Activated CD8-positive, alpha-beta memory T cell treated with anti-CD3 and anti-CD28 coated beads, Interleukin-2, amount 10 ng/mL, durations not matched to agents 7 days and 5 days (primary cell): ENCODE measurements at places on chromosomes 12 and 14. TPM values are rescaled to one million over a fixed set of nuclear protein-coding genes. Genes with fewer than 3 reads are reported as not detected.

The GPR135 gene
- total RNA-seq, result 1.3 TPM

DNA sequence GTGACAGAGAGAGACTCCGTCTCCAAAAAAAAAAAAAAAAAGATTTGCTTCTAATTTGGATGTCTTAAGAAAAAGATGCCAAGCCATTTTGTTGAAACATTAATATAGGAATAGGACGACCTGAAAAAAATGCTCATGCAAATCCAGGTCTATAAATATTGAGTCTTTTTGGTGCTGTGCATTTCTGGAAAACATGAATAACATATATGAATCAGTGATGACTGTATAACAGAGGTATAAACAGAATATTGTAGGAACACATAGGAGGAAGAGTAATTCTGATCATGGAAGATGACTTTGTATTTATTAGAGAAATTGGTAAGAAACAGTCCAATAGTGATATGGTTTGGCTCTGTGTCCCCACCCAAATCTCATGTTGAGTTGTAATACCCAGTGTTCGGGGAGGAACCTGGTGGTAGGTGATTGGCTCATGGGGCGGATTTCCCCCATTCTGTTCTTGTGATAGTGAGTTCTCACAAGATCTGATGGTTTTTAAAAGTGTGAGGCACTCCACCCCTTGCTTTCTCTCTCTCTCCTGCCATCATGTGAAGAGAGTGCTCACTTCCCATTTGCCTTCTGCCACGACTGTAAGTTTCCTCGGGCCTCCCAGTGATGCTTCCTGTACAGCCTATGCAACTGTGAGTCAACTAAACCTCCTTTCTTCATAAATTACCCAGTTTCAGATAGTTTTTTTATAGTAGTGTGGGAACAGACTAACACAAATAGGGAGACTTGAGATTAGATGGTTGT lies 3.0 kb upstream of the SRSF5 start:
- no peak for DNase-seq

DNA sequence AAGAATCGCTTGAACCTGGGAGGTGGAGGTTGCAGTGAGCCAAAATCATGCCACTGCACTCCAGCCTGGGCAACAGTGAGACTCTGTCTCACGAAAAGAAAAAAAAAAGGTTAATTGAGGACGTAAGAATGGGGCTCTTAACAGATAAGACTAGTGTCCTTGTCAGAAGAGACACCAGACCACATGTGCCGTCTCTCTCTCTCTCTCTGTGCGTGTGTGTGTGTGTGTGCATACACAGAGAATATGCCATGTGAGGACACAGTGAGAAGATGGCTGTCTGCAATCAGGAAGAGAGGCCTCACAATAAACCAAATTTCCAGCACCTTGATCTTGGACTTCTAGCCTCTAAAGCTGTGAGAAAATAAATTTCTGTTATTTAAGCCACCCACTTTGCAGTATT lies 11.7 kb upstream of the ERC1 start:
- DNase-seq, result no peak

GRCh38 chr12:113854385-113855142 lies 111.6 kb downstream of the RBM19 start:
- no peak for DNase-seq

DNA sequence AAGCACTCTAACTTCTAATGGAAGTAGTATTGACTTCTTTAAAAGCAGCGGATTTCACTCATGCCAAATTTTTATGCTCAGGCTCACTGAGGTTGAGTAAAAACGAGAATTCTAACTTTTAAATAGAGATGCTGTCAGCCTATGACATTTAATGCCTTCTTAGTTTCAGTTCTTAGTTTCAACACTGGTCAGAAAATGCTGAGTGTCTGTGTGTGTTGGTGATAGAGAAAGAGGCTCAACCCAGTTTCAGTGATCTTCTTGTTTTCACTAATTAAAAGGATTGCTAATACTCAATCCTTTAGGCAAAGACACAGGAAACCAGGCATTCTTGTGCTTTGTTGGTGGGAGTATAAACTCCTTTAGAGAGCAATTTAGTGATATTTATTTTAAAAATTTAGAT lies 31.0 kb downstream of the PEBP1 start:
- no peak for DNase-seq

DNA sequence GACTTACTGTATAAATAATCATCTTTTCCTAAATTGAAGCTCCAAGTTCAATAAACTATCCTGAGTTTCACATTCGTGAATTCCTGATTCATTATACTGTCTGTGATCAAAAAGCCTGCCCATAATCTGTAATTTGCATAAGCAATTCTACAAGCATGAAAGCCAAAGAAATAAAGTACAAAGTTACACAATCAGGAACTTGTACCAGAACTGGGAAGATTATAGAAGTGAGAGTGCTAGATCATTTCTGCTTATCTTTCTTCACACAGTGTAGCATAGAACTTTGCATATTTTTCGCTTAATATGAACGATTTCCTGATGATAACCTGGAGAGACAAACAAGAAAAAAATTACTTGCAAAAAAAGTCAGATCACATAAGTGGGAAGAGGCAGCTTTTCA lies 308.2 kb downstream of the C12orf50 start:
- DNase-seq, result no peak

GRCh38 chr12:130119241-130119861 lies 42.9 kb upstream of the FZD10 start:
- DNase-seq, result no peak

The FAM90A1 gene
- not detected for total RNA-seq

DNA sequence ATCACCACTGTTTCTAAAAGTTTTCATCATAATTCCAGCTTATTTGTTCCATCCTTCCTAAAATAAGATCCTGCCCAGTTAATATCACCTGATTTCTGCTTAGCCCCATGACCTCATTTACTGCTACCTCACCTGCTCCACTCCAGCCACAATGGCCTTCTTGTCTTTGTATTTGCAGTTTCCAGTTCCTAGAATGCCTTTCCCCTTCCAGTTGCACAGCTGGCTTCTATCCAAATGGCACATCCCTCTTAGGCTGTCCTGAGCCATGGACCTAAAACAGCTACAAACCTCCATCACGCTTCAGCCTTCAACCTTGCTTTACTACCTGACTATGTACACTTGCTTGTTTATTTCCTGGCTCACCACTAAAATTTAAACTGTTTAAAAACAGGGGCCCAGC lies 6.5 kb upstream of the LGMN start:
- DNase-seq, result no peak

- no peak for DNase-seq
These were observed 120.2 kb downstream of the SAMD4A start for GRCh38 chr14:54686871-54687749.

The KCNC2 gene
- not detected for total RNA-seq

The SMCO2 gene
- 0.89 TPM for total RNA-seq

The MANSC1 gene
- not detected for total RNA-seq

DNA sequence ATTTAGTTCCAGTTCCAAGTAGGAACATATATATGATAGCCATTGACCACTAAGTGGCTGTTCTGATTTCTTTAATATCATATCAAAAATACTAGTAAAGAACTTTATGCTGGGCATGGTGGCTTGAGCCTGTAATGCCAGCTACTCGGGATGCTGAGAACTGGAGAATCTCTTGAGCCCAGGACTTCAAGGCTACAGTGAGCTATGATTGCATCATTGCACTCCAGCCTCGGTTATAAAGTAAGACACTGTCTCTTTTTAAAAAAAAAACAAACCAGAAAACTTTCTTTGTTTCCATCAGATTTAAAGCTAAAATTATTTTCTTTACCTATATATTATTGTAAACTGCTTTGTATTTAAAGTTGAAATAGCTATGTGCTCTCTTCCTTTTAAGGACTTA lies 127.0 kb downstream of the SCAF11 start:
- no peak for DNase-seq

- DNase-seq, result peak; percentile 83
These were observed 227.7 kb upstream of the CRY1 start for GRCh38 chr12:107320929-107321631.

The RFLNA gene
- not detected for total RNA-seq

The LMNTD1 gene
- not detected for total RNA-seq

DNA sequence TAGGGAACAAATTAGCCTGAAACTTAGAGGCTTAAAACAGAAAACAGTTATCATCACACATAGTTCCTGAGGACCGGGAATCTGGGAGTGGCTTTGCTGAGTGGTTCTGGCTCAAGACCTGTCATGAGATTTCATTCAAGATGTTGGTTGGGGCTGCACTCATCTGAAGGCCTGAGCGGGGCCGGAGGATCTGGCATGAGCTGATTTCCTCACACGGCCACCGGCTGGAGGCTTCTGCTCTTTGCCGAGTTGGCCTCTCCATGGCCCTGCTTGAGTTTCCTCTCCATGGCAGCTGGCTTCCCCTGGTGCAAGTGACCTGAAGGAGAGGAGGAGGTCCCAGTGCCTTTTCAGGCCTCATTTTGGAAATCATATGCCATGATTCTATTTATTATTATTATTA lies 128.1 kb downstream of the PAPOLA start:
- no peak for DNase-seq

- no peak for DNase-seq
These were observed 103.7 kb downstream of the DYRK2 start for GRCh38 chr12:67752226-67752732.

GRCh38 chr12:29147731-29148595 lies 1.1 kb upstream of the FAR2 start:
- no peak for DNase-seq

DNA sequence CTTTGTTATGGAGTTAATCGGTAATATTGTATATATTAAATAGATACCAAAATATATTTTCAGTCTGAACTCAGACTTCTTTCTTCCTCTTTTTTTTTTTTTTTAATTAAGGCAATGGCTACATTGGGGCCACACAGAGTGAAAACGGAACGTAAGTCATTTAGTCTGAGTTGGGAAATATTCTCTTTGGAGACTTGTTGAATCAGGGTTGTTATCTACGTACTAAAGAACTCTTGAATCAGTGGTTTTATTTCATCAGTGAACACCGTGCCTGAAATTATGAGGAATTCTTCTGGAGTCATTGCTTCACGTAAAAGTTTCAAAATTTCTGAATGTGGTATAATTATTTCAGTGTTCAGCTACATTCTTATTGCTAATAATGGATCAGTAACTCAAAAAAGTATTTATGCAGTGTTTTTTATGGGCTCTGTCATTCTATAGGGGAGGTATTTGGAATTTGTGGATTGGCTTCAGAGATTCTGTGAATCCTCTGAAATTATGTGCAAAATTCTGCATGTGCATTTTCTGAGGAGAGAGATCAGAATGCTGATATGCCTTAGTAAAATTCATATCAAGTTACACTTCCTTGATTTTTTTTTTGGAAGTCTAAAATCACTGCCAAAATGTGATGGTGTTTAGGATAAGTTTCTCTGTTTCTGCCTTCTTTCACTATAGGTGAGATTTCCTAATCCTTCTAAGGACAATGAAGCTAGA lies 39.6 kb downstream of the BRMS1L start:
- DNase-seq, result no peak

DNA sequence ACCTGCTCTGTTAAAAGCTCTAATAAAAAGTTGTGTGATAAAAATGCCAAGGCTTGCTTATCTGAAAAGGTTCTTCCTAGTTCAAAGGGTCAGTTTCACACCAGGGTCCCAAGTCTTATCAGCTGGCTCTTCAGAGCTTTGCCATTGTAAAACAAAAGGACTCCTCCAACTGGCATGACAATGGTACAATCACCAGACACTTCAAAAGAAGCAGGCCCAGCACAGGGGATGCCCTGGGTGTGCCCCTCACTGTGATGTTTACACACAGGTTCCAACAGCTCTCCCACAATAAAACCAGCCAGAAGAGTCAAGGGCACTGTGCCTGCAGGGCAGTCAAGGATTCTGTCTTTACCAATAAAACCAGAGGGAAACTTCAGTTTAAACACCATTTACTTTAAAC lies 78.7 kb downstream of the PRICKLE1 start:
- DNase-seq, result no peak

DNA sequence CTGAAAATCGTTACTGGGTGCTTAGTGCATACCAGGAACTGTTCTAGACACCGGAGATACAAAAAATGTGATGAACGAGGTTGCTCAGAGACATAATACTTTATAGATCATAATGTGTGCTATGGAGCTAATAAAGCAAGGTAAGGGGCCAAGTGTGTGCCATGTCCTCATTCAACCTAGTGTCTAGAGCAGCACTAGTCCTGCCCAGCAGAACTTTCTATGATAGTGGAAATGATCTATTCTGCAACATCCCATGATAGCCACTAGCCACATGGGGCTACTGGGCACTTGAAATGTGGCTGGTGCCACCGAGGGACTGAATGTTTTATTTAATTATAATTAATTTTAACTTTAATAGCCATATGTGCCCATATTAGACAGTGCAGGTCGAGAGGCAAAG lies 15.6 kb downstream of the NUAK1 start:
- DNase-seq, result no peak

DNA sequence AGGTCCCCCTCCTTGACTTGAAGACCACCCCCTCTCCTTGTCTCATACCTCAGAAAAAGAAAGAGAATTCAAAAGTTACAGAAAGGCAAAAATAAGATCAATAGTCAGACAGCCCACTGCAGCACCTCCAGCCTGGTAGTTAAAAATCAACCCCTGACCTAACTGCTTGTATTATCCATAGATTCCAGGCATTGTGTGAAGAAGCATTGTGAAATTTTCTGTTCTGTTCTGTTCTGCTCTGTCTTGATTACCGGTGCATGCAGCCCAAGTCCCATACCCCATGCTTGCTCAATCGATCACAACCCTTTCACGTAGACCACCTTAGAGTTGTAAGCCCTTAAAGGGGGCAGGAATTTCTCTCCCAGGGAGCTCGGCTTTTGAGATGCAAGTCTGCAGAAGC lies 5.8 kb upstream of the DHRS7 start:
- DNase-seq, result no peak

DNA sequence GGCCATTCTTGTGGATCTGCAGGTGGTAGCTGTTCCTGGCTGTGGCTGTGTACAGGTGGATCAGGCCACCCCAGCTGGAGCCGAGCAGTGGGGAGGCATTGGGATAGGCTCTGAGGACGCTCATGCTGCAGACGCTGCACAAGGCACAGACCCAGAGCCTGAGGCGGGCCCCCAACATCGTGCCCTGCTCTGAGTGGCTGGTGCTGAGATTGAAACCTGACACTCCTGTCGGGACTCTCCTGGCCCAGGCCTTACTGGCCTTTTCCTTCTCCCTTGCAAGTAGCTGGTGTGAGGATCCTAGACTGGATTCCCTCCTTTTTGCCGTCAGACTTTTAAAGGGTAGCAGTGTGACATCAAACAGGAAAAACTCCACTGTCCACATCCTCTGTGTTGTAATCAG lies at the start of gene FGF23:
TSS of gene FGF23 (minus strand) at position 308 of the 400 bp plus-strand sequence. CDS start at position 178, 130 bp downstream.
- no peak for DNase-seq

The BMAL2 gene
- total RNA-seq, result 38.4 TPM

The PROX2 gene
- 0.44 TPM for total RNA-seq

- DNase-seq, result no peak
These were observed 702.7 kb downstream of the MED13L start for GRCh38 chr12:115574826-115575225.

GRCh38 chr12:82694276-82694675 lies 7.6 kb downstream of the TMTC2 start:
- DNase-seq, result no peak

GRCh38 chr12:113137861-113138783 lies 2.6 kb upstream of the RASAL1 start:
- DNase-seq, result no peak

DNA sequence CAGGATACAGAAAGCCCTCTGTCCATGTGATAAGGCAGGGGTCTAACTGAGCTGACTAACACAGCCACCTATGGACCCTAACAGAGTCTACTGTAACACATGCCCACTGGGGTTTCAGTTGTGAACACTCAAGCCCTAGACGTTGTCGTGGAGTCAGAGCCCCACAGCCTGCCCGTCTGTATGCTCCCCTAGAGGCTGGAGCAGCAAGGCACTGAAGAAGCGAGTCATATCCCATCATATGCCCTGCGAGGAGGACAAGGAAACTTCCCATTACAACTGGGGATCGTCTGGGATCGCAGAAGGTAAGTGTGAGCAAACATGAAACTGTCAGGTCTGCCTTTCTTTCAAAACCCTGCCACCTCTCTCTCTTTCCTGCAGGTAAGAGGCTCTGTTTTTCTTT lies 138.1 kb downstream of the GPR65 start:
- DNase-seq, result no peak

The KLRD1 gene
- 60.0 TPM for total RNA-seq

The GUCY2C gene
- not detected for total RNA-seq
